ENCODE measurements at places on chromosomes 12 and 14.

GRCh38 chr14:51145246-51145645, 50.3 kb upstream of the TRIM9 start:
- no peak for DNase-seq

- DNase-seq, result no peak
These were observed 230.2 kb upstream of the TBX3 start for GRCh38 chr12:114913871-114914801.

DNA sequence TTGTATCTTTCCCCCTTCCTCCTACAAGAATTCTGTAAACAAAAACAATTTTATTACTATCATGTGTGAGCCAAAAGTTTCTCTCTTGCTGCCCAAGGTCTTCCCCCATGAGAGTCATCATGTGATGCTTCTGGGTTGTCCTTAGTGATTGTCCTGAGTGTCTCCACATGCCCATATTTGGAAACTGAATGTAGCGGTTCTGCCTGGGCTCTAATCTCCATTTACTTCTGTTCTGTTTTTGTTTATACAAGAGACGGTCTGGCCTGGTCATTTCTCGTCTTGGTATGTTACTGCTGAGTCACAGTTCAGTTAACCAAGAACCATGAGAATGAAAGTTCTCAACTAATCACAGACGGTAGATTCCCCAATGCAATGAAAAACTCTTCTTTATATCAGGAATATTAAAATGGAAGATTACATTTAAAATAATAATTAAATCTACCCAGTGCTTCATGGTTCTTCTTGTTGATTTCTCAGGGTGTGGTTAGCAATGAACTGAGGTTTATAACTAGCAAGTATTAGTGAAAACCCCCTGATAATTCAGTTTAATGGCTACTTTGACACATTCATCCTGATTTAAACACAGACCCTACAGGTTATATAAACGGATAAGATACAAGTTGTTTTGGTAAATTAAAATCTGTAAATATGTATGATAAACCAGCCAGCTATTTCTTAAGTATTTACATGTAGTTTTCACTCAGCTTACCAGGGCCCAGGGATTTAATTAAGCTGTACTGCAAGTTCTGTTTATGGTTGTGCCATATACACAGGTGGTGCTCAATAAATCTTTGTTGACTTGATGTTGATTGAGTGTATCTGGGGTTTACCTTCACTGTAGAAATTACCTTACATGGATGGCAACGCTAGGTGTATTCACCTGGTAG, 81.1 kb downstream of the PELI2 start:
- no peak for DNase-seq

DNA sequence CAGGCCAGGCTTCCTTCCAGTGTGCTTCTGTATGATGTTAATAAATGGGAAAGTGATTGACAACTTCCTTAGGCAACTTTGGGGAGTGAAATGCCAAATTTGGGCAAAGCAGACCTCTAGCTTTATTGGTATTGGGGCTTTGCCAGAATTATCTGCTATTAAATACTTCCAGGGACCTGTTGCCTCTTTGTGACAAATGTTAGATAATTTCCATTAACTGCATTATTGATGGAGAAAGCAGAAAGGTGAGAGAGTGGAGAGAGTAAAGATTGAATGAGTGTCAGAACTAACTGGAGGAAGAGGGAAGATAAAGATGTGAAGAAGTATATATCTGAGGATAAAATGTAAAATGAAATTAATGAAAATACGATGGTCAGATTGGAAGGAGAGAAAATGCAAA, 94.5 kb downstream of the CACNA1C start:
- DNase-seq, result no peak

DNA sequence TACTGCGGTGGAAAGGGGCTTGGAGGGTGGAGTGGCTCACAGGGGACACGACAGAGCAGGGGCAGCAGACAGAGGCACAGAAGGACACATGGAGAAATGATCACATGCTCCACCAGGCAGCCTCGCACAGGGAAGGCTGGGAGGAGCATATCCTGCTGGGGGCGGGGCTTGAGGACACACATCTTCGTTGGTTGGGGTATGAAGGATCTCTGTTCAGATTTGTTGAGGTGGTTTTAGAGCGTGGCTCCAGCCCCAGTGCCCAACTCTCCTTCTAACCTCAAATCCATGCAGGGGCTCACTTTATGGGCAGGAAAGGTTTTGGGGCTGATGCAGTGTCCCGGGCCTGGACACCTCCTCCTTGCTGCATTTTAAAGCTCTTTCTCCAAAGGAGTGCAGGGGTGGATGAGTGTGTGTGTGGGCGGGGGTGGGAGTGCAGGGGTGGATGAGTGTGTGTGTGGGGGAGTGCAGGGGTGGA, 733 bp upstream of the P3H3 start:
- DNase-seq, result peak; percentile 92

- DNase-seq, result no peak
These were observed 28.6 kb downstream of the PYM1 start for GRCh38 chr12:55899082-55899481.

DNA sequence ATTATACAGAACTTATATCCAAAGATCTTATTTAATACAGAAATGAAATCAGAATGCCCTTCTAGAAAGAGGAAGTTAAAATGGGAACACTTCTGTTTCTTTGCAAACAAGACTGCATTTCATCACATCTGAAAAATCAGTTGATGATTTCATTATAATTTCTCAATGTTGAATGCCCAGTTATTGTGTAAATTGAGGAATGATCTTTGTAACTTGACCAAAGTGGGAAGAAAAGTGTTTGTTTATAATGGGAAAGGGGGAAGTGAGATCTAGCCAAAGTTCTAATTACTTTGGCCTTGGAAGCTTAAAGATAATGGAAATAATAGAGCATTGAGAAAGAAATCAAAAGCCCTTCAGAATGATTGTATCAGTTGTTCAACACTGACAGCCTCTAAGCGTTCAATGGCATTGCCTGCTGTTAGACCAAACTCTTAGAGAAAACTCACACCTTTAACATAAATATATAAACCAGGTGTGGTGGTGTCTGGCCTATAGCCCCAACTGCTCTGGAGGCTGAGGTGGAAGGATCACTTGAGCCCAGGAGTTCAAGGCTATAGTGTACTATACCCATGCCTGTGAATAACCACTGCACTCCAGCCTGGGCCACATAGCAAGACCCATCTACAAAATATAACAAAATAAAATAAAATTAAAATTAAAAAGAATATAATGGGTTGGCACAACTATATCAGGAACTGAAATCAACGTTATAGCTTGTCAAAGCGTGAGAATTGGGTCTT, 9.9 kb upstream of the LYZ start:
- no peak for DNase-seq

- no peak for DNase-seq
These were observed 403.3 kb downstream of the ADAMTS20 start for GRCh38 chr12:43148691-43149090.

- no peak for DNase-seq
These were observed 39.9 kb downstream of the ATL1 start for GRCh38 chr14:50599700-50600444.

- no peak for DNase-seq
These were observed 31.1 kb upstream of the DUSP6 start for GRCh38 chr12:89383235-89384049.

DNA sequence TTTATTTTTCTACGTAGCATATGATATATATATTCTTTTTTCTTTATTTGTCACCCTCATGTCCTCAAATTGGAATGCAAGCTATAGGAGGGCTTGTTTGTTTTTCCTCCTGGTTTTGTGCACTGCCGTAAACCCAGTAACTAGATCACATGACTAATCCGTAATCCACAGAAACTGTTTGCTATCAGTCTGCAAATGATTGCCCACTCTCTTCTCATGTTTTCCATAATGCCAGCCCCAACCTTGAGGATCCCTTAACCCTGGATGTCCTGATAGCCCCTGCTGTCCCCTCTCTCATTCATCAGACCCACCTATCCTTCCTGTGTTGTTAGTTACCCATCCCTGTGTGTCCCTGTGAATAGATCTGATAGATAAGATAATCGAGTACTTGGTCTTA, 94.0 kb downstream of the TSPAN9 start:
- no peak for DNase-seq

GRCh38 chr12:113135178-113136127, at the start of gene RASAL1:
Gene RASAL1 (minus strand): TSS chr12:113135761. CDS start chr12:113135462, 299 bp downstream.
- no peak for DNase-seq

GRCh38 chr14:93137864-93138263, 22.1 kb upstream of the ITPK1 start:
- DNase-seq, result no peak

DNA sequence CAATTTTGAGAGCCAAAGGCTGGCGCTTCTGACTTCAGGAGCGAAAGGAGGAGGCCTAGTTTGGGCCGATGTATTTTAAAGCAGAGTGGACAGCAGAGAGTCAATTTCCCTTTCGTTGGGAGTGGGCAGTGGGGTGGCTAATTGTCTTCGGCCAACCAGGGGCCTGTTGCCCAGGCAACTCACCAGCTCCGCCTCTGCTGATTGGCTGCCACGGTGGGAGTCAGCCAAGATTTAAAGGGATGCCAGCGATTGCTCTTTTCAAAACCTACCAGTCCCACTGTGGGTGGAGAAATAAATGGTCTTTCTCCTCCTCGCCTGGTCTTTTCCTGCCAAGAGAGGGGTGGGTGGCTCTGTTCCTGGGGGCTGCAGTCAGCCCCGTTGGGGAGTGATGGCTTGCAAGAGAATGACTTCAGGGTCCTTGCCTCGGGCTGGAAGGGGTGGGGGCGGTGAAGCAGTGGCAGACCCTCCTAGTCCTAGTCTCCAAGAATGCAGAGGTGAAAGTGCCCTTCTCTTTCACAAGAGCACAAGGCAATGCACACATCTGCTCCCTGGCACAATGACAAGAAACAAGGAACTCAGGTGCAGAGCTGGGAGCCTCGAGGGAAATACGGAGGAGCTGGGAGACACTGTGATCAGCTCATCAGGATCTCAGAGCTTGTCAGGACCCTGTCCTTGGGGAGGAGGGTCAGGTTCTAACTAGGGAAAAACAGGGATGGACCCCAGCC, 37.7 kb downstream of the RASAL1 start:
- peak; percentile 68 for DNase-seq

DNA sequence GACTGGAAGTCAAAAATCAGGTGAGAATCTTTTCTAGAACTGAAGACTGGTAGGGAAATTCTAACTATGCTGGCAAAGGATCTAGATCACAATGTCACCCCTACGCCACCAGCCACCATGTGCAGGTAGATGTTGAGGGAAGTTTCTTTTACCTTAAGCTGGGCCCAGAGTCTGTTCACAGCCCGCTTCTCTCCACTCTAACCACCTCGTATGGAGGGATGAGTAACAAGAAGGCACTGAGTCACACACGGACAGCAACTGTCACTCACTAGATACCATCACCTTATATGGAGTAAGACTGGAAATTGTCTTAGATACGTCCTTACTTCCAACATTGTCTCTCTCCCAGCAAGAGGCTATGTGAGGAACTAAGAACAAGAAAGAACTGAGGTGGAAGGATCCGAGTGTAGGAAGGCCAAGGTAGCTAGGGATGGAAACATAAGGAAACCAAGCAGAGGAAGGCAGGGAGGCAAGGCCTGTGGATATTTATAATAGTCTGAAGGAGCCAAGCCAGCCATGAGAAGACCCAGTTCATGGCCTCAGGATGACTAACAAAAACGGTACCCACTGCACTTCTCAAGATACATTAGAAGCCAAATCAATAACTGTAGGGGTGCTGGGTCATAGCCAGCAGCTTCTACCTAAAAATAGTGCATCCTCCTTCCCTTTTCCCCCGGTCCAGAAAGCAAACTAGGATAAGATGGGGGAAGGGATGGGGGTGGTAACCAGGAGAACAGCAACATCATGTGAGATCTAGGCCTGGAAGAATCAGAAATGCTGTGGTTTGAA, 15.5 kb downstream of the REM2 start:
- DNase-seq, result no peak

GRCh38 chr14:61343991-61344405, 22.6 kb downstream of the PRKCH start:
- DNase-seq, result no peak

- DNase-seq, result peak; percentile 79
These were observed 2.0 kb downstream of the SP1 start for GRCh38 chr12:53381731-53382630.

GRCh38 chr12:121720762-121721161, 8.2 kb downstream of the TMEM120B start:
- no peak for DNase-seq

GRCh38 chr14:105331575-105332349, 17.2 kb downstream of the PACS2 start:
- DNase-seq, result no peak

DNA sequence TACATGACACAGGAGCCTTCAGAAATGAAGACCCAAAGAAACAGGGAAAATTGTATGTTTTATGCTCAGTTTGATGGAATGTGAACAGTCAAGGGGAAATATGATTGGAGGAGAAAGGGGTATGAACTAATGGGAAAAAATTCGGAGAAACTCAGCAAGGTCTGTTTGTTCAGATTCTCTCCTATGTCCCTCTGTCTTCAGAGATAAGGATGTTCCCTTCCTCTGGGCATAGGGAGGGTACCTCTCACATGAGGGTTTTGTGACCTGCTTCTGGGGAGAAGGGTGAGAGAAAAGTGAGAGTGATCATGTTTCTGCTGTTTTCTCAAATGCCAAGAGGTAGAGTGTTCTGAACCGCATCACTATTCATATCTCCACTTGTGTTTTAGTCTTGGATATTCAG, 26.6 kb upstream of the LIMA1 start:
- DNase-seq, result no peak

DNA sequence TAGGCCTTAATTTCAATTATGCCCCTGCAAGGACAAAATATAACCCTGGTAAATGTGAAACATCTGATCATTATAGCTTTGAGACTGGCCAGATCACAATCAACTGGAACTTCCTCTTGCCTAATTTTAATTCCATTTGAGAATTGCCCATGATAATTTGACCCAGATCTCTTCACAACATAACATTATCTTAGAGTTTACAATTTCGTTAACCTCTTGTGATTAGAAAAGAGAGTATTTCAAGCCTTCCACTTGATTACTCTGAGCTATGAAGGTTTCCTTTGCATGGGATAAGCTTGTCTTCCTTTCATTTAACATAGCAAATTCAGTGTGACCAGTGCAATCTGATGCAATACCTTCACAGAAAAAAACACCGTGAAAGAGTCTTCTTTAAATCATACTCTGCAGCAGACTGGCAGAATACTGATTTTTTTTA, 143.6 kb downstream of the DUSP6 start:
- DNase-seq, result no peak

DNA sequence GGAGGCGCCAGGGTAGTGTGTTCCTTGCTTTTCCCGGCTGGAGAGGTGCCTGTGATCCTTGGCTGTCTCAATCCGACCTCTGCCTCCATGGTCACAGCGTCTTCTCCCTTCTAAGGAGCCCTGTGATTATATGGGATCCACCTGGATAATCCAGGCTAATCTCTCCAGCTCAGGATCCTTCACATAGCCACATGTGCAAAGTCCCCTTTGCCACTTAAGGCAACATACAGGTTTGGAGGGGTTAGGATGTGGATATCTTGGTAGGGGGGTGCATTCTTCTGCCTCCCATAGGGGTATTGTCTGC, 1.2 kb upstream of the HVCN1 start:
- no peak for DNase-seq

DNA sequence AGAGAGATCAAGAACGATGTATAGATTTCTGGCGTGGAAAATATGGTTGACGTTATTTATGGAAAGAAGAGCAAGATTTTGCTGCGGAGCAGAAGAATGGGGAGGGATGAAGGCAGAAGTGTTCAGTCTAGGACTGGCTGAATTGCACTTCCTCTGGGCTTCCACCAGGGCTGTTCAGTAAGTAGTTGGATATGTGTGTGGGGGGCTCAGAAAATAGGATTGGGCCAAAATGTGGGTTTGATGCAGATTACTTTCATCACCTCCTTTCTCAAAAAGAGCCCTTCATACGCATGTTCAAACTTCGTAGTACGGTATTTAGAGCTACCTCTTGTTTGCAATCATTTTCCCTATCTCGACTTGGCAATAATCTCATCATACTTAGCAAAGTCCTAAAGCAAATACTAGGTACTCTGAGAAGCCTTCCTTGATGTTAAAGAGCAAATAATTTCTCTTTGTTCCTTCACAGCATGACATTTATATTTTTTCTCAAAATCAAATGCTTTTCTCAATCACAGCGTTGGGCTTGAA, 349.4 kb downstream of the NELL2 start:
- no peak for DNase-seq
